ENCODE measurements at places on chromosomes 6 and 20.
A peak's percentile ranks its signal among the peaks of the same experiment; 100 is the strongest.

DNA sequence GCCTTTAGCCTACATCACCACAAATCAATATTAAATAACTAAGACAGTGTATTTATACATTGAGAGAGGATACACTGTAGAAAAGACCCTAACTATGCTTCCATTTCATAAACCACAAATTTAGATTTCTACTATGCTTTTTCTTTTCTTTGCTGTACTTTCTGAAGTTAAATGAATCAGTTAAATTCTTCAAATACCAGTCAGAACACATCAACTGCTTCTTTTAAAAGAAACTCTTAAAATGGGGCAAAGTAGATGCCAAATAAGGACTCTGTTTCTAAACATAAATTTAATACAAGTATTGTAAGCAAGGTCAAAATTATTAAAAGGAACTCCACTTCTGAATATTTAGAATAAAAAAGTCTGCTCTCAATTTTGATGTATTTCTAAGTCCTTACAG lies 76.9 kb downstream of the GMDS start:
- no peak for DNase-seq

GRCh38 chr20:45067558-45067957 lies 33.4 kb downstream of the KCNS1 start:
- no peak for DNase-seq

GRCh38 chr6:39834866-39835265 lies 42.7 kb downstream of the DAAM2 start:
- DNase-seq = no peak

GRCh38 chr6:112227411-112227810 lies 27.0 kb downstream of the LAMA4 start:
- no peak for DNase-seq

GRCh38 chr6:49675816-49676215 lies 37.5 kb downstream of the CRISP2 start:
- DNase-seq = no peak

DNA sequence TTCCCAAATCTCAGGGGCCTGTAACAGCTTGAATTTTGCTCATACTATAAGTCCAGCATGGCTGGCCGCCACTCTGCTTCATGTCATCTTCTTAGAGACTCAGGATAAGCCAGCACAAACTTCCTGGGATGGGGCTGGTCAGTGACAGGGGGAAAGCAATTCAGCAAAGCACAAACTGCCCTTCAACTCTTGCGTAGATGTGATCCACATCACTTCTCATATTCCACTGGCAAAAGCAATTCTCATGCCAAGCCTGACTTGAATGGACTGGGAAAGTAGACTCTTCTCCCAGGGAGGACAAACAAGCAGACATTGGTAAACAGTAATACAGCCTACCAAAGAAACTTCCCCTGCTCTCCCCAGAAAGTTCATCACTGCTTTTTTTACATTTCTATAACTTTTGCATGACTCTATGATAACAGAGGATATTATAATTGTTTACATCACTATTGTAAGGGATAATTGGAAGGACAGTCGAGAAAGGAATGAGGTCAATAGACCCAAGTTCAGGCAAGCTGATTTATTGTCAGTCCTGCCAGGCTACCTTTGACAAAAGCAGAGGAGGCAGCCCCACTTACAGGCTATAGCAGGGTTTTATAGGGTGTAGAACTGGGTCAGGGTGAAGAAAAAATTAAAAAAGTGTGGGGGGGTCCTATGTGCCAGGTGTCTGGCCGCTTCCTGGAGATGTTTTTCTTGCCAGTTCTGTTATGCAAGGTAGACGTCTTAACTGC lies 37.4 kb downstream of the RBM24 start:
- DNase-seq = no peak

GRCh38 chr6:130810307-130811030 lies 16.7 kb upstream of the SMLR1 start:
- no peak for DNase-seq

GRCh38 chr6:2857580-2858337 lies 16.1 kb upstream of the SERPINB1 start:
- DNase-seq = peak; percentile 52

GRCh38 chr6:4585682-4586468 lies 190.3 kb upstream of the CDYL start:
- DNase-seq = no peak

GRCh38 chr6:108560463-108561308 lies at the start of gene FOXO3:
Gene FOXO3, plus strand, starts transcription at chr6:108560917. Its CDS starts 292 bp downstream, at chr6:108561209.
- DNase-seq = peak; percentile 31

GRCh38 chr6:31763619-31763940 lies 1.1 kb downstream of the SAPCD1 start:
- DNase-seq = no peak

- no peak for DNase-seq
These were observed 37.8 kb downstream of the ZHX3 start for GRCh38 chr20:41279546-41280225.

DNA sequence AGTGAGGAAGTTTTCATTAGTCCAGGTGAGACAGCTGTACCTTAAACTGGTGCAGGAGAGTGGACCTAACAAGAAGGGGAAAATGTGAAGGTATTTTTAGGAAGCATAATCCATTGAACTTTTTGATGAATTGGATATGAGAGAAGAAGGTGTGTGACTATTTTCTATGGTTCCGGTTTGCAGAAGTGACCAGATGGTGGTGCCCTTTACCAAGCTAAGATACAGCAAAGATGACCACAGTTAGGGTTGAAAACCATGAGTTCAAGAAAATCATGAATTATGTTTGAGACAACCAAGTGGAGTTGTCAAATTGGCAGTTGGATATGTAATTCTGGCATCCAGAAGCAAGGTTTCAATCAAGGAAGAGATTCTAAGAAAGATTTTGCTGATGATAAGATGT lies 61.9 kb upstream of the NRSN1 start:
- DNase-seq = no peak

GRCh38 chr20:46673394-46674252 lies 15.6 kb downstream of the TP53RK start:
- DNase-seq = no peak

- DNase-seq = no peak
These were observed 262.2 kb downstream of the NRN1 start for GRCh38 chr6:5744497-5744896.

- DNase-seq = no peak
These were observed 104.8 kb upstream of the BTN3A2 start for GRCh38 chr6:26260110-26260637.

- DNase-seq = no peak
These were observed 185.6 kb upstream of the TAB2 start for GRCh38 chr6:149131891-149132290.

DNA sequence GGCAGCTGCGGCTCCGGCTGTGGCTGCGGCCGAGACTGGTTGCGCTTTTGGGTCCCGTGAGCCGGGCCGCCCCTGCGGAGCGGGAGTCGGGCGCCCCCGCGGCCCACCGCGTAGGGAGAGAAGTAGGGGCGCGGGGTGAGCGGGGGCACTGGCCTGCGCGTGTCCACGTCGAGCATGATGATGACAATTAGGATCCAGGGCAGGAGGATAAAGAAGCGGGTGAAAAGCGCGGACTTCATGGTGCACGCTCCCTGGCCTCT lies 739 bp downstream of the B3GAT2 start:
- no peak for DNase-seq

GRCh38 chr6:167678102-167679101 lies 148.3 kb upstream of the AFDN start:
- no peak for DNase-seq

Data from stimulated activated CD4-positive, alpha-beta T cell treated with anti-CD3 and anti-CD28 coated beads, Interleukin-1b, Interleukin-23, amount 100 ng/mL, for 4 hours (primary cell).